Activated T-cell treated with anti-CD3 and anti-CD28 coated beads, Interleukin-2, amount 50 U/mL, for 72 hours (primary cell): ENCODE measurements at places on chromosomes 12 and 14.
A peak's percentile ranks its signal among the peaks of the same experiment; 100 is the strongest.

DNA sequence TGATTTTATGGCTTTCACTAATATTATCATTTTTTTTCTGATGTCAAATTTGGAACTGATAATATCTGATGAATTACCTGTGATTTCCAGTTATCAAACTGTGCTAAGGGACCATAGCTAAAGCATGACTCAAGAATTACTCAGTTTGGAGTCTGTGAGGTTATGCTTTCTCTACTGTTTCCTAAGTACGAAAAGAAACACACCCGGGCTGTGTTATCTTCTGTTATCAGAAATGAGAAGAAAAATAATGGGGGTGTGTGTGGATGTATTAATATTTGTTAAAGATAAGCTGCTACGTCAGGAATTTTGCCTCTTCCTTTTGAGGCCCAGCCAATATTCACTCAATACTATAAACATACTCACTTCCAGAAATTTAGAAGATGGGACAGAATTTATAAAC, 1401.9 kb upstream of the FLRT2 start:
- DNase-seq: no peak

DNA sequence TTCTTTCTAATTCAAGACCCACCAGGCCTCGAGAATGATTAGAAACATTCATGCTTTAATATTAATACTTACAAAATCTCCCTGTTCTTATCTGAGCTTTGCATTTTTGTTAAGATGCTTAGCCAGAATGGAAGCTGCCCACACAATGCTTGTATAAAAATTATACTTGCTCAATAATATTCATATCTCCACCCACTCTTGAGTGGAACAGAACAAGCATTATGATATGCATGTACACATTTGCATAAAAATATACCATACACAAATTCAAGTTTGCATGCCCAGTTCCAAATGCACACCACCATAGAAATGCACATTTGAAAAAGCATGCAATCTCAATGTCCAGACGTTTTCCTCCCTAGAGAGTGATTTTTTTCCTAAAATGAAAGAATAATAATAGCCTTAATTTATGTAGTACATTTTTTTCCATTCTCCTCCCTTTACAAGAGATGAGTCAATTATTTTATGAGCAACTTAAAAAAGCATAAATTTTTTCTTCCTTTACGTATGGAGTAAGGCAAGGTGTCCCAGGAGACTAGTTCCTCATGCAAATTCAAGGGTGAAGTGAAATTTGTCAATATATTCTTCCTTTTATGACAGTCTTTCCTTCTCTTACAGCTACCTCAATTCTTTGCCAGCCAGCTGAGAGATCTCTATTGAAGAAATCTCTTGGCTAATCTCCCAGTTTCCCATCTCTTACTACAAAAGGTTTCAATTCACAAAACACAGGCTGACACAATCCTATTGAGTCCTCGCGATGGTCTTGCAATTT, 313.1 kb upstream of the GARIN6 start:
- DNase-seq: no peak

DNA sequence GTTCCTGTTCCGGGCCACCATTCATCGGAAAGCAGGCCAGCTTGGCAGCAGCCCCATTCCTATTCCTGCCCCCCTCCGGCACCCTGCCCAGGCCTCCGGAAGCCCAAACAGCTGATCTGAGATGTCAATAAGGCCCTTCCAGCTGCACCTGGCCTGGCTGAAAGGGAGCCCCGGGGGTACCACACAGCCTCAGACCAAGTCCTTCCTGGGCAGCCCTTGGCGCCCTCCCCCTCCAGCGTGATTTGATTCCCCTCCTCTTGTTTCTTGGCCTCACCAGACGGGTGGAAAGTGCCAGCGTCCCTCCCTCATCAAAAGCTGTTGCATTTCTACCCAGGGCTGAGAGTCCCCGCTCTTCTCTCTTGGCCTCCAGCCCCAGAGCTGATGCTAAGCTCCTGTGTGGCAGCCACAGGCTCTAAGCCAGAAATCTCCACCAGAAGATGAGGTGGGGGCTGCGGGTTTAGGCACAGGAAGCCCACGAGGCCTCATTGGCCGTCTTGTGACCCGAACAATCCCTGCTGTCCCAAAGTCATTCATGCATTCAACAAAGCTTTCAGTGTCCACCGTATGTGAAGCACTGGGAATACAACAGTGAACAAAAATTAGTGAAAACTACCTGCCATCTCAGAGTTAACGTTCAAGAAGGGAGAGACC, 215.4 kb downstream of the SLC41A2 start:
- DNase-seq: no peak

DNA sequence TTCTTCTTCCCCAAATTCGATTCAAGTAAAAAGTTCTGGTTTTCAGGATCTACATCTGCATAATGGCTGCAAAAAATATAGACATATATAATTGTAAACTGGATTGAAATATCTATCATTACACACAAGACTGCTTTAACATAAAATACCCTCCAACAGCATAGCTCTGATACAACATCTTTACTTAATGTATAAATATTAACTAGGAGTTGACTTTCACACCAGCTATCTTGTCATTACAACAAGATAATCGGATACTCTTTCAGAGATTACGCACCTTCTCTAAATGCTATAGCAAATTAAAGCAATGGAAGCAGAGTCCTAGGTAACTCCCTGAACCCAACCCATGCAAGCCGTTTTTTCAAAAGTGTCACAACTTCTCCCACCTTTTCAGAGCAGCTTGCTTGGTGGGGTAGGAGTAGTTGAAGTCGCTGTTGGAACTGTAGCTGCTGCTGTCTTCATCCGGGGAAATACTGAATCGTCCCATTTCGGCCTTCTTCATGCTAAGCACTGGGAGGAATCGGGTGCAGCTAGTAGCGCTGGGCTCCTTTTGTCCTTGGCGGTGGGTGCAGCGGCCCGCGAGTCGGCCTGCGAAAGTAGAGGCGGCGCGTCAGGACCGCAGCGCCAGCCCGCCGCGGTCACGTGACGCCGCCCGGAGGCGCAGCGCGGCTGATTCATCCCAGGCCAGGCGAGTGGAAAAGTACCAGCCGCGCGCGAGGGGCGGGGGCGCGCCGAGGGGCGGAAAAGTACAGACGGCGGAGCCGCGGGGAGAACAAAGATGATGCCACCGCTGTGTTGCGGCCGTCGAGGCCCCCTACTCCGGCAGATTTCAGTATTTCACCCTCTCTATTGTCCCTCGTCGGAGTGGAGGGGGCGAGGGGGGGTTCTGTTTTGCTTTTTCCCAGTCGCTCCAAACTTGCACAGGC, 1.5 kb downstream of the SLC38A2 start:
- DNase-seq: peak; percentile 96

GRCh38 chr12:124829708-124830304, 33.9 kb downstream of the SCARB1 start:
- DNase-seq: no peak

DNA sequence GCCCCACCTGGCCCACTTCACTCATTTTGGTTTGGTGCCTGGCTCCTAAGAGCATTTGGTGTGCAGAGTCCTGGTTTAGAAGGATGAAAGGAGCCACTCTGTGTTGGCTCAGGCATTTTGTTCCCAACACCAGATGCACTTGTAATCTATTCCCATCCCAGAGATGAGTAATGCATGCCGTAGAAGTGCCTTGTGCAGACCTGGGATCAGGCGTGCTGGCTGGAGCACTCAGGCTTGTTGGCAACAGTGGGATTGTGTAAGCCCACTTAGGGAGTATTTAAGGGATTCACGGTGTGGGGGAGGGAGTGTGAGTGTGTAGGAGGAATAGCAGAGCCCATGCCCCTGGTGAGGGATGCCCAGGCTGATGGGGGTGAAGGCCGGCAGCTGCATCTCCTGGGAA, 501.5 kb upstream of the TBX3 start:
- DNase-seq: no peak

GRCh38 chr12:14238221-14238792, 127.2 kb upstream of the ATF7IP start:
- no peak for DNase-seq

DNA sequence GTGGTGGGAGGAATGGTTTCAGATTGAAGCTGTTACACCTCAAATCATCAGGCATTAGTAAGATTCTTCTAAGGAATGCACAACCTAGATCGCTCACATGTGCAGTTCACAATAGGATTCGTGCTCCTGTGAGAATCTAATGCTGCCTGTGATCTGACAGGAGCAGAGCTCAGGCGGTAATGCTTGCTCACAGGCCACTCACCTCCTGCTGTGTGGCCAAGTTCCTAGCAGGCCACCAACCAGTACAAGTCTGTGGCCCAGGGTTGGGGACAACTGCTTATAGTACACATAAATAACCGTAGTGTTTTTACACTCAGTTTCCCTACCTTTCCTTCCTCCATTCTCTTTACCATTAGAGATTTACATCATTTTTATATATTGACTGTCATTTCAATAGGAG, 121.4 kb downstream of the SLCO1B3 start:
- DNase-seq: no peak

DNA sequence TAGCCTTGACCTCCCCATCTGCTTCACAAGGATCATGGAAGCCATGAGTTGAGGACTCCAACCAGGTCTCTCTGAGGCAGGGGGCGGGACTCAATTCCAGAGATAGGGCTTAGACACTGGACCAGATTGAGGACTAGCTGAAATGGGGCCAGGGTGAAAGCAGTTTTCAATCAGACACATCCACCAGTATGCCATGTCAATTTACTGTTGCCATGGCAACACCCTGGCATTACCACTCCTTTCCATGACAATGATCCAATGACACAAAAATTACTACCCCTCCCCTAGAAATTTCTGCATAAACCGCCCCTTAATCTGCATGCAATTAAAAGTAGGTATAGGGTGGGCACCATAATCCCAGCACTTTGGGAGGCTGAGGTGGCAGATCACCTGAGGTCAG, 18.6 kb upstream of the DCAF5 start:
- no peak for DNase-seq

- no peak for DNase-seq
These were observed 1141.3 kb downstream of the BCL11B start for GRCh38 chr14:98130691-98131090.

- DNase-seq: peak; percentile 47
These were observed 31.5 kb downstream of the CFL2 start for GRCh38 chr14:34682787-34683321.

- DNase-seq: peak; percentile 6
These were observed 16.7 kb downstream of the ARG2 start for GRCh38 chr14:67636361-67636919.

DNA sequence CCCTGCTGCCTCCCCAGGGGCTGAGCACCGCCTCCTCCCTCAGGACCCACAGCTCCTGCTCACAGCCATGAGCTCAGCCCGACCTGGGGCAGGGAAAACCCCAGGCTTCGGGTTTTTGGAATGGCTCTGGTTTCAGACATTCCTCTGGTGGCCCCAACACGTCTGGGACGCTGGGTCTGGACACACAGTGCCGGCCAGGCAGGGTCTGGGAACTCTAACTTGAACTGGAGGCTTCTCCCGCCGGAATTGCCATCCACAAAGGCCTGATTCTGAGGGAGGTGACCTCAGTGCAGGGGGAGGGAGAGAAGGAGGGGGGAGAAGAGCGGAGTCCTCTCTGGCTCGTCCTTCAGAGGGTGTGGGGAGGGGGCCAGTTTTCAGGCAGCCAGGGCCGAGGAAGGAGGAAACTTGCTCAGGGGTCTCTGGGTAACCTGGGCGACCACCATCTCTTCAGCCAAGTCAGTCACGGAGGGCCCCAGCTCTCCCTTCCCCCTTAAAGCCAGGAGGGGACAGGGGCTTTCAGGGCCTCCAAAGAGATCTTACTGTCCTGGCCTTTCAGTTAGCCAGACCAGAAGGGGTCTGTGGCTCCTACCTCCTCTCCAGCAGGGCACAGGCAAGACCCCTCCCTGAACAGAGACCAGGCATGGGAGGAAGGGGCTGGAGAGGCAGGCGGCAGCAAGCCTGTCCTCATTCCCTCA, 19.4 kb downstream of the NCKAP5L start:
- DNase-seq: no peak

GRCh38 chr14:65255029-65255545, 152.8 kb upstream of the MAX start:
- no peak for DNase-seq
